ENCODE measurements at places on chromosomes 2 and 18.

GRCh38 chr2:180709392-180710145 is 270.8 kb upstream of the UBE2E3 start:
- DNase-seq = no peak

GRCh38 chr18:77178559-77178958 is 46.0 kb upstream of the MBP start:
- DNase-seq = no peak

DNA sequence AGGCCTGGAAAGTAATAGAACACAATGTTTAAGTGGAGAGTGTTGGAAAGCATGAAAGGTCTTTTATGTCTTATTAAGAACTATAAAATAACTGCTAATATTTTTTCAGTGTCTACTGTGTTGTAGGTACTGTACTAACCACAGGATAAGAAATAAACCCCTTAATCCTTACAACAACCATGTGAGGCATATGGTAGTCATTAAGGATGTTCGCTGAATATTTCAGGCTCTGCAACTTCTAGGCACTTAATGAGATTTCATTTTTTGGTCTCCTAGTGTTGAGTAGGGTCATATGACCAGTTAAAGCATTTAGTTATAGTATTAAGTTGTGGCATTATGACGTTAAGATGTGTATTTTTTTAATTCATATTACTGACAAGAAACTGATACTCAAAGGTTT is 346.6 kb upstream of the KCNH7 start:
- DNase-seq = no peak

GRCh38 chr2:20361893-20362292 is 11.2 kb upstream of the PUM2 start:
- DNase-seq = no peak

DNA sequence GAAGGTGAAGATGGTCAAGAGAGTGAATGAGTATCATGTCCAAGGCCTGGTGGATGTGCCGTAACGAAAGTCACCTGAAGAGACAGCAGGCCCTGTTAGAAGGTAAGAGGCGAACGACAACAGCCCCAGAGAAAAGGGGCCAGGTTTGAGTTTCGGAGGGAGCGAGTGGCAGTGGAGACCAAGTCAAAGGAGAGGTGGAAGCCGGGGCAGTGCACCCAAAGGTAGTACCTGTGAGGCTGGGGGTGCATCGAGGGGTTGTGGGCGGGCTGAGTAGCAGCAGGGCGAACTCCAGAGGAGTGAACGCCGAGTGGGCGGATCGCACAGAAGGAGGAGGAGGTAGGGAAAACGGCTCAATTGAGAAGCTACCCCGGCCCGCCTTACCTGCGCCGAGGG is 358 bp downstream of the USP37 start:
- no peak for DNase-seq

GRCh38 chr2:148926291-148926961 is 51.4 kb downstream of the KIF5C start:
- DNase-seq = peak; percentile 78

- no peak for DNase-seq
Measured at GRCh38 chr2:80545420-80546210, 241.1 kb upstream of the LRRTM1 start.

DNA sequence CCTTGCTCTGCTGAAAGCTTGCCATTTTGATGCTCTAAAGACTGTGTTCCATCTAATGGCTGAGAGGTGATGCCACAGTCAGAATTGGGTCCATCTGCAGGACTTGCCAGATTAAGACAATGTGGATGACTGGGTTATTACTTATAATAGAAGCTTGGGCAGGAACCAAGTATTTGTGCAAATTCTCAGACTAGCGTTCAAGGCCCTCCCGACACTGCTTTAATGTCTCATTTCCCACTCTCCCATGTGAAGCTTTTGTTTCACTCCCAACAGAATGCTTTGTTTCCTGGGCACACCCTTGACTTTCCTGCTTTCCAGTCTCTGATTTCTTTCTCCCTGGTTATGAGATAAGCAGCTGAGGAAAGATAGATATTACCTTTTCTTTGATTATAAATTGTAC is 215.8 kb downstream of the KCNS3 start:
- no peak for DNase-seq

DNA sequence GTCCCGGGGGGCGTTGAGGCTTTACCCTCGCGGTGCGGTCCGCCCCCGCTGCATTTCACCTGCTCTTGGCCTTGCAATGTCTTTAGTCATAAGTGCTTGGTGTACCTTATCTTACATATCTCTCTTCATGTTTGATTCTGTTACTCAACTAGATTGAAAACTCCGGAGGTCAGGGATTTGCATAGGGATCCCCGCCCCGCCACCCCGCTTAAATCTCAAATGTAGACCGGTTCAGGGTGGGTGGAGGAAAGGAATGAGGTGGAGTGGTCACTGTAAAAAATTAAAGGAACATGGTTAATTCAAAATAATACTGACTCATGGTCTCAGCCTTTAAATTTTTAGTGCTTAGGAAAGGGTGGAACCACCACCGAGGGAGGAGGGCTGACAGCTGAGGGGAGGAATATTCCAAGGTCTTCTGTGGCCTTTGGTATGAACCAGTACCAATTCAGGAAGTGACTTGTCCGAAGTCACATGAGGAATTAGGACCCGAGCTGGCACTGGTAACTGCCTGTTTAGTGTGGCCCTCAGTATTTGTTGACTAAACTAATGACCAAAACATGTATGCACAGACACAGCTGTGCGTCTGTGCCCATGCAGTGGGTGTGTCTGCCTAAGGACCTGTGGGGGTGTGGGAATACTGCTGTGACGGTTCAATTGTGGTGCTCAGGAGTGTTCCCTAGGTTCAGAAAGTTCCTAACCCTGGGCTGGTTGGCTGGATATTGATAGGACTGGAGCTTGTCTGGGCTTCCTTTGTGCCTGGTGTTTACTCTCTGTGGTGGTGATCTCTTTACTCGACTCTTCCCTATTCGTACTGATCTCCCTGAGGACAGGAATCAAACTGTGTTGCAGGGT is 1.0 kb downstream of the PLEKHB2 start:
- peak; percentile 63 for DNase-seq

DNA sequence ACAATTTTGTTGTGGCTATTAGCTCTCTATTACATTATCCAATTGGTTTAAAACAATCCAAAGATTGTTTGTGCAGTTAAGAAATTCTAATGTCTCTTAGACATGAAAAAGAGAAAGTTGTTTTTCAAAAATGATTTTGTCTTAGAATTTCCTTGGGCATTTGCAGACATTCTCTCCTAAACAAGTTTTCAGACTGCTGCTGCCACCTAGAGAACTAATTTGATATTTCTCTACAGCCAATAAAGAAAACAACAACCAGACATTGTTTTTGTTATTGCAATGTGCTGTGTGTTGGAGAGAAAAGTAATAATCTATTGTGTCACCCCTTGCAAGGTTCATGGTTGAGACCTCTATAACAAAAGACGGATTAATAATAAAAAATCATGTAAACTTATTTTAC is 119.0 kb upstream of the SYT4 start:
- DNase-seq = no peak

DNA sequence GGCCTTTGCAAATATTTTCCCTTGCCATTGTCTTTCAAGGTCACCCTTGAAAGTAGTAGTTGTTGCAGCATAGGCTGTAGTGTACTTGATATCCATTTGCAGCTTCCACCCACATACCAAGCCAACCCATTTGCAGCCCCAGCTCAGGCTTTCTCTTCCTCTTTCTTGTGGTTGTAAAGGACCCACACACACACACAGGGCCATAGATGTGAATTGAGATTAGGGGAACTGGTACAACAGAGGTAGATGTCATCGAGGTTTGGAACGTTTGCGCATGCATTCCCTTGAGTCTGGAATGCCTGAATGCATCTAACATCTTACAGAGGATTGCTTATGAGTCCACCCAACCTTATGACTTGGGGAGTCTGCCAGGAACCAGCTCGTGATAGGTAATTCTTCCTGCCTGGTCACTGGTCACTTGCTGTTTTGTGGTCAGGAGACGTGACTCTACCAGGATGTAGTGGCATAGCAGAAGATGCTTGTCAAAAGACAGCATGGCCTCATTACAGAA is 91.9 kb downstream of the MRPS9 start:
- DNase-seq = no peak

- no peak for DNase-seq
Measured at GRCh38 chr2:115374981-115375380, 932.5 kb downstream of the DPP10 start.

All from activated CD4-positive, alpha-beta T cell treated with anti-CD3 and anti-CD28 coated beads for 36 hours (primary cell).